ENCODE measurements at places on chromosomes 5 and 9. TPM values are rescaled to one million over a fixed set of nuclear protein-coding genes. Genes with fewer than 3 reads are reported as not detected.

GRCh38 chr5:125503946-125504345, 757.5 kb upstream of the ZNF608 start:
- no peak for DNase-seq

DNA sequence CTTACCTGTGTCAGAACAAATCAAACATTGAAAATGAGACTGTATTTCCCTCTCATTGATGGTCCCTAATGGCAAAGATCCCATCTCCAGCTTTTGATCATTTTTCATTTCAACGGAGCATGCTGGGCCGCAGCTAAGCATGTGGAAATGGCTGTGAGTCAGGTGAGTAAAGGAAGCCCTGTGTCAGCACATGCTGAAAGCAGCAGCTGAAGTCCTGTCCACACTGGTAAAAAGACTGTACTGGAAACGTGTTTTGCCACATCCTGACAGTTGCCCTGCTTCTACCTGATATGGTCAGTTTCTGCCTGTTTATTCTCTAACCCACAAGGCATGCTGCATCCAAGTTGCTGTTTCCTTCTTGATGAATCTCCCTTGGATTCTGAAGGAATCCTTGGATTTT, 330.1 kb downstream of the EFNA5 start:
- no peak for DNase-seq

- no peak for DNase-seq
Measured at GRCh38 chr9:105735366-105735765, 41.0 kb downstream of the TMEM38B start.

- DNase-seq = no peak
Measured at GRCh38 chr9:126347093-126347492, 20.5 kb downstream of the MVB12B start.

DNA sequence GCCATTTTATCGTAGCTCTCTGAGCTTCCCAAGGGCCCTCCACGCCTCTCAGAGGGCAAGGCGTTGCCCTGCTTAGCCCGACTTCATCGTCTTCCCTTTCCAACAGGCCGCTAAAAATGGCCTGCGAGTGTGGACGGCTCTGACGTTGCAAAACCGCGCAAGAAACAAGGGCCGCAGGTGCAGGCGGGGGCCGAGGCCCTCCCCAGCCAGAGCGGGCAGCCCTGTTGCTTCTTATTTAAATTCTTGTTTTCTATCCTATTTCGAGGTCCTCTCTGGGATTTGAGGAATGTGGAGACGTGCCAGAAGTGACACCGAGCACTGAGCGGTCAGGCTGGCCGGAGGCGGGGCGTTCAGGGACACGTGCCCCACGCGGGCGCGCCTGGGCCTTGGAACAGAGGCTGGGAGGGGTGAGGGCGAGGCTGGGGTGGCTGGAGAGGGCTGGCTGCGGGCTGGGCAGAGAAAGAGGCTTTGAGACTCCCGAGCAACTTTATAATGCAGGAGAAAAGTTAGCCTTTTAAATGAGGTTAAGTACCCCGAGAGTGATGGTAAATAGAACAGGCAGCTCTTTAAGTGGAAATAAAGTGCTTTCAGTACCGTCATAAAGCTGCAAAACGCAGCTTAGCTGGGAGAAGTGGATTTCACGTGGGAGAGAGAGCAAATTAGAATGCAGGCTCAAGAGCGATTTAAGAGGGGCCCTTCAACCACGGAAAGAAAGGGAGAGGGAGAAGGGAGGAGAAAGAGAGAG, 243.6 kb downstream of the AUH start:
- peak; percentile 92 for DNase-seq

The GFI1B gene
- not detected for total RNA-seq

The CDH6 gene
- total RNA-seq = 4.0 TPM
